Transverse colon (tissue), 4 donors: ENCODE measurements at places on chromosomes 5 and 9. TPM values are rescaled to one million over a fixed set of nuclear protein-coding genes. Genes with fewer than 3 reads are reported as not detected.
A peak's percentile ranks its signal among the peaks of the same experiment; 100 is the strongest.

DNA sequence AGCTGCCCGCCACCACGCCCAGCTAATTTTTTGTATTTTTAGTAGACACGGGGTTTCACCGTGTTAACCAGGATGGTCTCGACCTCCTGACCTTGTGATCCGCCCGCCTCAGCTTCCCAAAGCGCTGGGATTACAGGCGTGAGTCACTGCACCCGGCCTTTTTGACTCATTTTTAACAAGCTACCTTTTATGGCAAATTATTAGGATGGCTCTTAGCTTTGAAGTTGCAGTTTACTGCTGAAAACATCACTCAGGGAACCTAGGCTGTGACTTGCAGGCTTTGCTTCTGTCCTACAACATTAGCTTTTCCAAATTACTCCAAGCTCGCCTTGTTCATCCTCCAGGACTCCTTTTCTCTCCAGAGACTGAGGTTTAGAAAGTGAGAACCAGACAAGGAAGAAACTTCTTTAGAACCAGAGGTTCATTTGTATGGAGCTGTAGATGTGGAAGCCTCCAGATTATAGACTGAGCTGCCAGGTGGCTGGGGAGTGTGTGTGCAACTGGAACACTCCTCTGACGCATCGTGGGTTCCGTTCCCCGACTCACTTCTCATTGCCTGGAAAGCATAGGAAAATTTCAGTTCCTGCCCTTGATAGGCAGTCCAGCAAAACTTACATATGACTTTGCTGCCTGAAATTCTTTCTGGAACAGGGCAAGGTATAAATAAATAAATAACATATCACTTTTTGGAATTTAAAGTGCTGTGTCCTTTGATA, 23.8 kb upstream of the SPTAN1 start:
- DNase-seq = no peak

GRCh38 chr9:79581388-79581787, 9.6 kb downstream of the TLE4 start:
- peak; percentile 15 for DNase-seq

GRCh38 chr5:131973089-131973712, 27.7 kb upstream of the MEIKIN start:
- DNase-seq = no peak

DNA sequence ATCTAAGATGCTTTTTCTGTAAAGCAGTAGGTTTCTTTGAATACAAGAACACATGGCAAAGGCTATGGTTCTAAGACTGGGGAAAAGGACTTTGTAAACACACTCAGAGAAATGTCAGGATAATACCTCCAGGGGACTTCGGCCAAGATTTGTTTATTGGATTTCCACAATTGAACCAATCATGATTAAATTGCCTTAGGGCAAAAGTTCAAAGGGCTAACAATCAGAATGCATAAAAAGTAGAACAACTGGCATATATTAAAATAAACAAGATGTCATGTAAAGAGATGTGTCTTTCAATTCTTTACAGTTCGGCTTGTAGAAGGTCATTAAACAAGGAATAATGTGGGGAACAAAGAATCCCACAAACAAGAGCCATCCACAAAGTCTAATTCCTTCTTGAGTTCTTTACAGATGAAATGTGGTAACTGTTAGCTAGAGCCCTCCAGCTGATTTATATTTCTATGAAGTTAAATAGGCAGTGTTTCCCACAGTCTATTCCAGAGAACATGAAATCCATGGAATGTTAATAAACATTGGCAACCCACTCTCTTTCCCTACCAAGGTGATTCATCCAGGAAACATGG, 565.5 kb downstream of the ZNF608 start:
- no peak for DNase-seq

- DNase-seq = no peak
Observed at GRCh38 chr5:31901807-31902530, 263.0 kb downstream of the PDZD2 start.

DNA sequence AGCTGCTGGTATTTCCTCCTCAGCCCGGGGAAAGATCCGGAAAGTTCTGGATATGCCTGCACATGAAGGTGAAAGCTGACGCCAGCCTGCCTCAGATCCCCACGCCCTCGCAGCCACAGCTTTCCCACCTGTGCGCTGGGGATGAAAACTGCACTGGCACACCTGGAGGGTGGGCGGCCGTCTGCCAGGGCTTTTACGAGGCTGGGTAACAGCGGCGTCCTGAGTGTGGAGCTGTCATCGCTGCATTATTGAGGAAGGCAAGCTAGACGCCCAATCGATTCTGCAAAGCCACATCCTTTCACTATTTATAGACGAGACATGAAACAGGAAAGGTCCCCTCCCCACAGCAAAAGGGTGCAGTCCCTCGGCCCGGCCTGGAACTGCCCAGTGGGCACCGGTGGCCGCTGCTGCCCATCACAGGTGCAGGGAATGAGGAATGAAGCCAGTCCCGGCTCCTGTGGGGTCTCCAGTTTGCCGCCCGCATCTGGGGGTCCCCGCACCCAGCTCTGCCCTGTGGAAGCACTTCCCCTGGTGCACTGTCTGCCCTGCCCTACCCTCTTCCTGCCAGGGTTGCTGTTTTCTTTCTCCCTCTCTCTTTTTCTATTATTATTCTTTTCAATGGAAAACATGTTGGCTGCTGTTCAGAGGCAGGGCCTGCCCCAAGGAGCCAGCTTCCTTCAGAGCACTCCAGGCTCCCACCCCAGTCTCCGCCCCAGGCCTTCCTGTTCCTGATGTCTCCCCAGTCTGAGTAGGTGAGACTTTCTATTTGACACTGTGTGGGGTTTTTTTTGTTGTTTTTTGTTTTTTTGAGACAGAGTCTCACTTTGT, 7.0 kb downstream of the NOTCH1 start:
- peak; percentile 62 for DNase-seq

DNA sequence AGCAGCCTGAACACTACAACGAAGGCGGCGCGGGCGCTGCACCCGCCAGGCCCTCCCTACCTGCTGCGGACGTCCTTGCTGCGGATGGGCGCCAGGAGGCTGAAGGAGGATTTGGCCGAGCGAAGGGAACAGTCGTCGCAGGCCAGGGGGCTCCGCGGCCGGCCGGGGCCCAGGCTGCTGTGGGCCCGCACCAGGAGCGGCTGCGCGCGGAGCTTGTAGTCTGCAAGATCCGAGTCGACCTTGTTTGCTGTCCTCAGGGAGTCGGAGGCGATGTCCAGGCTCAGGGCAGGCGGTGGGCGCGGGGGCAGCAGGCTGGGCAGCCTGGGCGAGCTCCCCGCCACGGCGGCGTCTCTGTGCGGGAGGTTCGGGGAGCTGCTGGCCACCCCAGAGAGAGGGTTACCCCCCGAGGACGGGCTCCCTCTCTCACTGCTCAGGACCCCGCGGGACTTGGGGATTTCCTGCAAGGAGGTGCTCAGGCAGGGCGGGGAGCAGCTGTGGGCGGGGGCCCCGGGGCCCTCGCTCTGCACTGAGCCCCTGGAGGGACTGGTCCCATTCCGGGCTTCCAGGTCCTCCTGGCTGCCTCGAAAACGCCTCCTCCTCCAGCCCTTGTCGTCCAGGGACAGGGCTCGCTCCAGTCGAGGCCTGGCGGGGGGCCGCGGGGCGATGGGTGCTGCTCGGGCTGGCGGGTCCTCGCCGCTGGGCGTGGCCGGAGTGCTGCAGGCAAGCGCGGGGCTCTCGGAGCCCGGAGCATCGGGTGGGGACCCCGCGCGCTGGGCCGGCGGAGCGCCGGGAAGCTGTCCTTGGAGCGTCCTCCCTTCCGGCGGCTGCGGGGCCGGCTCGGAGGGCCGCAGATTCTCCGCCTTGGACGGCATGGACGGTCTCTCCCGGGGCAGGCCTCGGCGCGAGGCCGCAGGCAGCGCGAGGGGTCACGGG, 831 bp downstream of the INPP5E start:
- DNase-seq = peak; percentile 35

DNA sequence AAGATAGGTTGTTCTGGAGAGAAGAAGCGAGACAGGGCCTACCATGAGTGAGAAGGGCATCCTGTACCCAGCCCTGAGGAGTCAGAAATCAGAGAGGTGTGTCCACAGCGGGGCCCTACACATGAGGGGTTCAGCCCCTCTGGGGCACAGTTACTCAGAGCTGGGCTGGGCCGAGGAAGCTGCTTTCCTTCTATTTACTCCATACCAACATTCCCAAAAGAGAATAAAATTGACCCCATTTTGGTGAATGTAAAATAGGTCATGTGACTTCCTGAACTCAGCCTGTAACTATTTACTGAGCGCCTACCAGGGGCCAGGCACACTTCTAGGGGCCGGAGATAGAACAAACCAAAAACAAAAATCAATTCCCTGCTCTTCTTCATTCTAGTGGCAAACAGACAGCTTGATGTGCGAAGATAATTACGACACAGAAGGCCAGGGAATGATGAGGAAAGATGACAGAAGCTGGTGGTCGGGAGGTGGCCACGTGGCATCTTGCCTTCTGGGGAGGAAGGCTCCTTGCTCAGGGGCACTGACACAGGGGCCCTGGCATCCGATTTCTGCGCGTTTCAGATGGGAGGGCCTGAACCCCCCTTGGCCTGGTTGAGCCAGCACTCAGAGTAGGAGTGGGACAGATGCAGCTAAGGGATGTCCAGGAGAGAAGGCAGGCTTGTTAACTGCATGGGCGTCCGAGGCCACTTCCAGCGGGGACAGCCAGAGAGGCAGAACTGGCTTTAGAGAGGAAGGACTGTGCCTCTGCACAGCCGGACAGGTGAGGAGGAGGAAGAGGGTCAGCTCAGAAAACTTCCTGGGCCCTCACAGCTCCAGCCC, 121.8 kb downstream of the NSG2 start:
- DNase-seq = no peak

- no peak for DNase-seq
Observed at GRCh38 chr5:9283473-9283872, 262.4 kb downstream of the SEMA5A start.

- DNase-seq = no peak
Observed at GRCh38 chr9:134765785-134766184, 114.8 kb upstream of the FCN2 start.

- no peak for DNase-seq
Observed at GRCh38 chr9:120652934-120653333, 61.3 kb downstream of the MEGF9 start.

DNA sequence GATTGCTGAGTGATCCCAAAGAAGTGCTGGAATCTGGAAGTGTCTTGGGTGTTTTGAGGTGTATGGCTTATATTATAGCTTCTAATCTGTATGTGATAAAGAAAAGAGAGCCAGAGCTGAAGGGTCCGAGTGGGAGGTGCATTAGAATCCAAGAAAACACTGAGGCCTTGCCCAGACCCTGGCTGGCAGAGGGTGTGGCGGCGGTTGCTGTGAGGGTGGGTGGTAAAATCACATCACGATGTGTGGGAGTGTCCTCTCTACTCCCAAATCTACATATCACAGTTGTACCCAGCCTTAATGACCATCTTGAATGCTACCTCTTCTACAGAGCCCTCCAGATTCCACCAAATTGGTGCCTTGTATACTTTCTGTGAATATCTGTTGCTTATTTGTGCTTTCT, 28.9 kb downstream of the ACTBL2 start:
- DNase-seq = no peak

DNA sequence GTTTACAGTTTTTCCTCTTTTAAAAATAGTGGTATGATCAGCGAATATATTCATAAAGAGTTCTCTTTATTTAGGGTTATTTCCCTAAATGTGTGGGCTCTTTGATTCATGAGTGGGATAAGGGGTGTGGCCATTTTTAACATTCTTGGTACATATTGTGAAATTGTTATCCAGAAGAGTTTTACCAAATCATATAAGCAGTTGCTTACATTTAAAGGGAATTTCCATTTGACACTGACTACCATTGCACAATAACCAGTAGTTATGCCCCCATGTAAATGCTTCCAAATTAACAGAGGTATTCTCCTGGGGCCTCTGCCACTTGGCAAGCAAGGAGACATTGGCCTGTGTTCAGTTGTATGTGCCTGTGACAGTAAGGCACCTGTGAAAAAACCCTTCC, 27.2 kb downstream of the SLC25A48 start:
- no peak for DNase-seq

DNA sequence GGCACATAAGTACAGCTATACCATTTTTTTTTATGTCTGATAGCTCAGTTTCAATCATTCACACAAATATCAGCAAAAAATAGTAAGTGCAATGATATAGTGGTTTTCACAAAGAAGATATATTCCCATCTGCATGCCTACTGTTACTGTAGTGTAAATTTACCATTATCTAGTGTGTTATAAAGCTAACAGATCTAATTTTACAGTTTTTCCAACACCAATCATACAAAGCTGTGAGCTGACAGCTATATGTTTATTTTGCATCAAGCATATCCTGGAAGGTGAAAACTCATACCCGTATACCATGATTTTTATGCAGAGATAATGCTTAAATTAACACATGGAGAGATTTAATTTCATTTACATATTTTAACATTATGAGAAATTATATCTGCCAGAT, 89.9 kb upstream of the HAPLN1 start:
- no peak for DNase-seq

DNA sequence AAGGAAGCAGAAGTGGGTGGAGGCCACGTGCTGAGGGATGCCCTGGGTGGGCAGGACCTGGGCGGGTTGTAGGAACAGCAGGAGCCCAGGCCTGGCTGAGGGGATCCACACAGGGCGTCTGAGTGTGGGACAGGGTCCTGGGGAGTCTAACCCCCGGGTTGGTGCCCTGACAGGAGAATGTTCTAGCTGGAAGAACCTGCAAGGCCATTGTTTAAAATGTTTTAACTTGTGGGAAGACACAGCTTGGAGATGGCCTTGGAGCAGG, 33.9 kb upstream of the SUSD3 start:
- DNase-seq = no peak

GRCh38 chr5:45288746-45289145, 407.4 kb downstream of the HCN1 start:
- no peak for DNase-seq

- DNase-seq = peak; percentile 77
Observed at GRCh38 chr5:158175934-158176481, 317.1 kb upstream of the CLINT1 start.

- DNase-seq = no peak
Observed at GRCh38 chr5:80926979-80927656, 33.0 kb upstream of the RASGRF2 start.

GRCh38 chr9:83521411-83521810, 16.8 kb downstream of the FRMD3 start:
- no peak for DNase-seq

GARNL3 gene
- total RNA-seq = 6.0 TPM

- no peak for DNase-seq
Observed at GRCh38 chr9:69317081-69317480, 7.9 kb upstream of the ENTREP1 start.

- no peak for DNase-seq
Observed at GRCh38 chr9:115616666-115617239, 498.8 kb upstream of the TNC start.

DNA sequence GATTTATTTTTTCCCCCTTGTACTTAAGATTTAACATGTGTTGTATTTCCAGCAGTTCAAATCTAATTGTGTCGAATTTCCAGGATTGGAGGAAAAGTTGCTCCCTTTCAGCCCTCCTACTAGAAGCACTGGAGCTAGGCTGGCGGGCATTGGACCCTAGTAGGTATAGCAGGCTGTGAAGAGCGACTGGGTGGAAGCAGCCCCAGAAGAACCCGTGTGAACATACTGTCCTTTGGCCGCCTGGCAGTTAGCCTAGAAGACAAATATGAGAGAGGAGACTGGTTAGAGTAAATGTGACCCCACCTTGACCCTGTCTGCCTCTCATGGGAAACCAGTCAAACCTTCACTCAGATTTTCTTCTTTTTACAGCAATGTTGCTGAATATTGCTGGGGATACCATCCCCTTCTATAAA, 13.9 kb downstream of the ALDOB start:
- no peak for DNase-seq
